ENCODE measurements at places on chromosomes 4 and X. TPM values are rescaled to one million over a fixed set of nuclear protein-coding genes. Genes with fewer than 3 reads are reported as not detected.

GRCh38 chrX:138011468-138011867, 445.5 kb downstream of the ZIC3 start:
- no peak overlapping the region for H3K27ac ChIP-seq
- DNase-seq: no peak
- H3K27me3 ChIP-seq: no peaks in the 10 kb centered on the region
- no peaks in the 10 kb centered on the region for H3K4me1 ChIP-seq
- no peak overlapping the region for H3K4me3 ChIP-seq

DNA sequence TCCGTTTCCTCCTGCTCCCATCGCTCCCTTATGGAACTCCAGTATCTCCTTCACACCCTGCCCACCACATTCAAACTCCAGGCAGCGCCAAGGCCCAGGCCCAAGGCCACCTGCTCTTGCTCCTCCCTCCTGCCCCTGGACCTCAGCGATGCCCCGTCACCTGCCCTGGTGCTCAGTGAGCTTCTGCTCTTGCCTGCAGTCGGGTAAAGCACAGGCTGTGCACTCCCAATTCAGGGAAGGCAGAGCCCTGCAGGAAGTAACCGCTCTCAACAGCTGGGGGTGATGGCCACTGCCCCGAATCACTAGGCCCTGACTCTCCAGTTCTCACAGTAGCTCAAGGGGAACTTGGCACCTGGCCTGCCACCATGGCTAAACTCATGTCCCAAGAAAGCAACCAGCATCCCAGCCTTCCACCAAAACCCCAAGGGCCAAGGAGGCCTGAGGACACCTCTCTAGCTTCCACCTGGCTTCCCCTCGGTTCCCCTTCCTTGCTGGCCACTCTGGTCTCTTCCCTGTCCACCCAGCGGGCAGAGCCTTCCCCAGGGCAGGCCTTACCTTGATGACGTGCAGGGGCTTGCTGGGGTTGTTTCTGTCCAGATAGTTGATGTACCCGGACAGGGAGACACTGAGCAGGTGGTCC, 29.3 kb downstream of the WDR1 start:
- H3K27ac ChIP-seq: no peak overlapping the region
- DNase-seq: peak; percentile 24

DNA sequence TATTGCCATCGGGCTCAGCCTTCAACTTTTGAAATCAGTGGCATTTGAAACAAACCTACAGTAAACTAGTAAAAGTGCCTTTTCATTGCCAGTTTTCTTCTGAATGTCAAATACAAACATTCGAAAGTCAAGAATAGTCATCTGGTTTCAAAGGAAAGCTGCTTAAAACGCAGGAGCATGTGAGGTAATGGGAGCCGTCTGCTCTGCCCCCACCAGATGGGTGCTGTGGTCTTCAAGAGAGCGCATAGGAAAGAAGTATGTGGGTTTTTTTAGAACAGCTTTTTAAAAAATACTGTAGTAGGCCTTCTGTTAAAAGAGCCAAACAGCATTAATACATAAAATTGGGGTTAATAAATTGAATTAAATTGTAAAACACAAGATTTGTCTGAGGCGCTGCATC, 88.6 kb downstream of the STOX2 start:
- no peak overlapping the region for H3K4me3 ChIP-seq
- H3K4me1 ChIP-seq: peaks cover 15% of the 10 kb centered on the region
- no peaks in the 10 kb centered on the region for H3K36me3 ChIP-seq
- no peak for DNase-seq

GRCh38 chr4:25878676-25879075, 15.9 kb upstream of the SEL1L3 start:
- peaks cover 4% of the 10 kb centered on the region for H3K4me1 ChIP-seq
- no peaks in the 10 kb centered on the region for H3K27me3 ChIP-seq

The TMPRSS11F gene
- not detected for total RNA-seq

Data from left lung (tissue), 14 donors.